ENCODE measurements at places on chromosomes 2 and 18. TPM values are rescaled to one million over a fixed set of nuclear protein-coding genes. Genes with fewer than 3 reads are reported as not detected.

Gene IL1RL1
- 1.1 TPM for total RNA-seq

Gene DCDC2C
- 0.24 TPM for total RNA-seq

Gene SERPINB13
- total RNA-seq = not detected

Gene VAMP8
- 18.7 TPM for total RNA-seq

Gene DARS1
- total RNA-seq = 69.0 TPM

All from A549 treated with DMSO at 1 μM for 4 hours (cell line).